ENCODE measurements at places on chromosomes 6 and 20.
A peak's percentile ranks its signal among the peaks of the same experiment; 100 is the strongest.

- DNase-seq, result no peak
These were observed 317.3 kb upstream of the CNR1 start for GRCh38 chr6:88483424-88483823.

GRCh38 chr6:169968541-169969270 is 217.3 kb downstream of the ERMARD start:
- DNase-seq, result no peak

GRCh38 chr6:125745281-125746018 is 4.0 kb upstream of the HEY2 start:
- DNase-seq, result no peak

- peak; percentile 36 for DNase-seq
These were observed 417 bp downstream of the NFATC2 start for GRCh38 chr20:51542033-51542570.

DNA sequence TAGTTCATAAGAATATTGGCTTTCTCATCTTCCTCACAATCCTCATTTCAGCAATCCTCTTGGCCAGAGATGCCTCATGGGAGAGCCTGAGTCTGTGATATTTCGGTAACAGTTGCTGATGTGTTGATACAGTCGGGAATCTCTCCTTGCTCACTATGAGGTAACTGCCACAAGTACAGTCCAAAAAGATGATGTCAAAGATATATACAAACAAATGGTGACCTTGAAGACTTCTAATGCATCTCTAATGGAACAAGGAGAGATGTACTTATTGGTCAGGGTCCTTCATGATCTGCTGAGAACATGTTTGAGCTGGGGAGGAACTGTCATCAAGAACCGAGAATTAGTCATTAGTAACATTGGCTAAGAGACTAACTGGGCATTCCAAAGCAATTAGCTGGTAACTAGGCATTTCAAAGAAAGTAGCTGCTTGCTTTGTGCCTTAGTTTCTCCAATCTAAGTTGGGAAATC is 56.1 kb downstream of the FILIP1 start:
- no peak for DNase-seq

GRCh38 chr20:32189123-32189410 is 18.5 kb downstream of the PLAGL2 start:
- no peak for DNase-seq

GRCh38 chr6:162875070-162875469 is 147.3 kb downstream of the PACRG start:
- no peak for DNase-seq

GRCh38 chr20:25408170-25408547 is 686 bp downstream of the GINS1 start:
- DNase-seq, result no peak

GRCh38 chr6:90301816-90302215 is 5.2 kb upstream of the BACH2 start:
- DNase-seq, result no peak

DNA sequence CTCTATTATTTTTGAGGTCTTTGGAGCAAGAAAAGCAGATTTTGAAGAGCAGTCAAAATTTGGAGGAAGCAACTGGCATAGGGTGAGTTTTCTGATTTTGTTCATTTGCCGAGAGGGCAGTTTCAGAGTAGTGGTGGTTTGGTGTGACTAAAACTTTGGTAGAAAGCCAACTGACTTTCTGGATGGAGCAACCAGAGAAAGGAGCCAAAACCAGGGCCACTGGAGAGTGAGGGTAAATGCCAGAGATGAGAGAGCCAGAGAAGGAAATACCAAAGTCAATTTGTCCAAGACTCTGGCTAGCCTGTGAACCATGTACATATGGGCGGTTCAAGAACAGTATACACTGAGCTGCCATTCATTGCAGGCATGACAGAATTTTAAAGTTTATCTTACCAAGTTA is 40.5 kb upstream of the ZBTB24 start:
- no peak for DNase-seq

GRCh38 chr6:71507183-71507582 is 218.6 kb downstream of the OGFRL1 start:
- no peak for DNase-seq

DNA sequence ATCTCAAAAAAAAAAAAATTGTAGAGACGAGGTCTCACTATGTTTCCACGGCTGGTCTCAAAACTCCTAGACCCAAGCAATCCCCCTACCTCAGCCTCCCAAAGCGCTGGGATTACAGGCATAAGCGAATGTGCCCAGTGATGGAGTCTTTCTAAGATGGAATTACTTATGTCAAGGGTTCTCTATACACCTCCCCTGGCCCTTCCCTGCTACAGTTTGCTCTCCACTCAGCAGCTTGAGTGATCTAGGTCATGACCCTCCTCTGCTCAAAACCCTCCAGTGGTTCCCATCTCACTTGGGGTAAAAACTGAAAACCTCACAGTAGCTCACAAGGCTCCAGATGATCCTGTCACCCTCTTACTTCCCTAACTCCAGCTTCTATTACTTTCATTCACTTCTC is 1.8 kb upstream of the DNPH1 start:
- DNase-seq, result no peak

DNA sequence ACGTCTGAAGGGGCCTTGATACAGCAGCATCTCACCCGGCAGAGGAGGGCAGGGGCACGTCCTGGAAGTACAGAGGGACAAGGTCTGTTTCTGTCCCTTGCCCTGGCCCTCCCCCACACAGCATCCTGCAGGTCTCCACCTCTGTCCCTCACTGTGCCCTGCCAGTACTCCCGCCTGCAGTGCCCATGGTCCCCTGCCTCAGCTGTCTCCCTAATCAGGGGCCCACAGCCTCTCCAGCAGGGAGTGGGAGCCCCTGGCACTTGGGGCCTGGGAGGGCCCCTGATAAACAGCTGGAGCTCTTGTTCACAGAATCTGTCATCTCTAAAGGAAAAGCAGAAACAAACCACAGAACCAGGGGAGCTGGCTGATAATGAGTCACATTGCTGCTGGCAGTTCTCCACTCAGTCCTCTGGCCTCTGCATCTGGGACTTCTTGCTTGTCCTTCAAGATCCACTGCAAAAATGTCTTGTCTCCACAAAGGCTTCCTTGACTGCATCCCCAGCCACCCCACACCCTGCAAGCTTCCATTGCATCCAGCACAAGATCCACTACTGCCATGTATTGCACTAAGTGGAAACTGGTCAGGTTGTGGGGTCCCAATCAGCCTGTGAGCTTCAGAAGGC is 33.2 kb upstream of the TAF8 start:
- DNase-seq, result no peak

DNA sequence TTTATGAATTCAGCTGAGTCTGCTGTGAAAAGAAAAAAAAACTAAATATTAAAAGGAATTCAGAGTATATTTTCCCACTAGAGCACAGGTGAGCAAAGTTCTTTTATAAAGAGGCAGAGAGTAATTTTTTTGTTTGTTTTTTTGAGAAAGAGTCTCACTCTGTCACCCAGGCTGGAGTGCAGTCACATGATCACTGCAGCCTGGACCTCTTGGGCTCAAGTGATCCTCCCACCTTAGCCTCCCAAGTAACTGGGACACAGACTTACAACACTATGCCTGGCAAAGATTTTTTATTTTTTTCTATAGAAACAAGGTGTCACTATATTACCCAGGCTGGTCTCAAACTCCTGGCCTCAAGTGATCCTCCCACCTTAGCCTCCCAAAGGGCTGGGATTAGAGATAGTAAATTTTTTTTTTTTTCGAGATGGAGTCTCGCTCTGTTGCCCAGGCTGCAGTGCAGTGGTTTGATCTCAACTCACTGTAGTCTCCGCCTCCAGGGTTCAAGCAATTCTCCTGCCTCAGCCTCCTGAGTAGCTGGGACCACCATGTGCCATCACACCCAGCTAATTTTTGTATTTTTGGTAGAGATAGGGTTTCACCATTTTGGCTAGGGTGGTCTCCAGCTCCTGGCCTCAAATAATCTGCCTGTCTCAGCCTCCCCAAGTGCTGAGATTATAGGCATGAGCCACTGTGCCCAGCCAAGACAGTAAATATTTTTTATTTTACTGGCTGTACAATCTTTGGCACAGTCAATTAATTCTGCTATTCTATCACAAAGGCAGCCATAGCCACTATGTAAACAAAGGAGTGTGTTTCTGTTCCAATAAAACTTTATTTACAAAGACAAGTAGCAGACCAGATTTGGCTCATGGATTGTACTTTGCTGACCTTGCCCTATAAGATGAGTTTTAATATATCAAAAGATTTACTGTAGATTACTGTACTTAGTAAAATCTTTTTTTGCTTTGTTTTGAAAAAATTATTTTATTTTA is 14.5 kb upstream of the B4GALT5 start:
- DNase-seq, result no peak

DNA sequence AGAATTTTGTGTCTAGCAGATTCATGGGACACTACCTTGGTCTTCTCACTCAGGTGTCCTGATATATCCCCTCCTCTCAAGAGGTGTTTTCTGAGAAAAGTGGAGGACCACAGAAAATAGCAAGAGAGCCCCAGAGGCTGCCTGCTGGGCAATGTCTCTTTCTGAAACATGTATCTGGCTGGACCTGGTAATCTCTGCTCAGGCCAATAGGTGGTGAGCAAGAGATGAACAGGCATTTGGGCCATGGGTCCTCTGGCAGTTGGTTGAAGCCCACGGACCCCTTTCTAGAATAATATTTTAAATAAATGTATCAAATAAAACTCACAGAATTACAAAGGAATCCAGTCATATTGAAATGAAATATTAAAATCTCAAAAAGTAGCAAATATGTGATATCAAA is 8.8 kb upstream of the THBD start:
- no peak for DNase-seq

DNA sequence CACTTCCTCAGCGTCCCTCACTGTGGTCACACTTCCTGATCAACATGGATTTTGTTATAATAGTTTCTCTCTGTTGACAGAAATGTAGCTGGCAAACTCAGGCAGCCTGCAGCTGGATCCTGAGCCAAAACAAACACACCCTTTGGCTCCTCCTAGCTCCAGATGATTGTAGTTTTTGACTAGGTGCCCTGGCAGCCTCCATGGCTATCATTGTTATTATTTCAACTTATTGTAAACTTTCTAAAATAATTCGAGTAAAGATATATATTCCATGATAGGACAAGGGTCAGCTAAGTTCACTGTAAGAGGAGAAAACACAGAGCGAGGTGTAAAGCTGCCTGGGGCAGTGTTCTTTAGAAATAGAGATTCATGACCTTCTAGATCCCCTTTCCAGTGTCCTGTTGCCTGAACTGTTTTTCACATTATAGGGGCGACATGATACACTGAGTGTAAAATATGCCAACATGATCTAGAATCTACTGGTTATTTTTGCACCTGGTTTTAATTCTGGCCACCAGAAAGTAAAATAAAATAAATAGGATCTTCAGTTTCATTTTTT is 98.2 kb upstream of the HDGFL1 start:
- DNase-seq, result no peak

GRCh38 chr6:162211777-162212176 is 515.8 kb downstream of the PRKN start:
- no peak for DNase-seq

DNA sequence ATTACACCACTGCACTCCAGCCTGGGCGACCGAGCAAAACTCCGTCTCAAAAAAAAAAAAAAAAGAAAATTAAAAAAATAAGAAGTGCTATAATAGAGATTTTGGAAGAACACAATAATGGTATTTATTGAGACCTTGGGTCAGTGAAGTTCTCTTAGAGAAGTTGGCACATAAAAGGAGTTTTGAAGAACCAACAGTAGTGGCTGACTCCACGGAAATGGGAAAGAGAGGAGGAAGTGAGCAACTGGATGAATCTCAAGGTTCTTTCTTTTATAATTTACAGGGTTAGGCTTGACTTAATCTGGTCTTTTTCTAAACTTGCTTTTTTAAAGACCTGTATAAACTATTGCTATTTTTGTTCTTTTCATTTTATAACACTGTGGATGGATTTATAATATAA is 52.8 kb downstream of the TOMM6 start:
- no peak for DNase-seq

DNA sequence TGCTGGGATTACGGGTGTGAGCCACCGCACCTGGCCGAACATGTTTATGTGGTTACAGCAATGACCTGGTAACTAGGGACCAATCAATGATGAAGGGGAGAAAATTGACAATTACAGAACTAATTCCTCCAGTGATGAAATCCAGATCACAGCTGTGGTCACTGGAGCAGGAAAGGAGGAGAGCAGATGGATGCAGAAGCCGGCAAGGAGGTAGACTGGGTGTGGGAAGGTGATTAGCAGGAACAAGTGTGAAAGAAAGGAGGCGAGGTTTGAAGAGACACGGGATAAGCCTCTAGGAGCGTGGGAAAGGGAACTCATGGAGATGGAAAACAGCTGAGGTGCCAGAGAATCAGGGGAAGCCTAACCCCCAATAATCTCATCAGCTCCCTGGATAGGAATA is 17.2 kb upstream of the SPAG4 start:
- no peak for DNase-seq

GRCh38 chr6:12957321-12958051 is 240.9 kb downstream of the PHACTR1 start:
- no peak for DNase-seq

DNA sequence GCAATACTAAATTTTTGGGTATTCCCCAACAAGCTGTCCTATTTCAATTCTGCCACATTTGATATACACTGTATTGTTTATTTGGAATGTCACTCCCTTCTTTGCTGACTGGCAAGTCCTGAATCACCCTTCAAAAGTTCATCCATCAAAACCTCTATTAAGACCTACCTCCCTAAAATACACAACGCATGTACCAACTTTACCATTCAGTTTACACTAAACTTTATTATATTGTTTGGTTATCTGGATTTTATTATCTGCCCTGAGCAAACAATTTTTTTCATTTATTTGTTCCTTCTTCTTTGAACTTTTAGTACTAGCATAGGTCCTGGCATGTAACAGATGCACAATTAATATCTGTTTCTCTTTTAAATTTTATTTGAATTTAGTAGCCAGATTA is 958.2 kb upstream of the ADGRB3 start:
- DNase-seq, result no peak

- no peak for DNase-seq
These were observed 51.7 kb downstream of the PDE10A start for GRCh38 chr6:165611294-165611693.

DNA sequence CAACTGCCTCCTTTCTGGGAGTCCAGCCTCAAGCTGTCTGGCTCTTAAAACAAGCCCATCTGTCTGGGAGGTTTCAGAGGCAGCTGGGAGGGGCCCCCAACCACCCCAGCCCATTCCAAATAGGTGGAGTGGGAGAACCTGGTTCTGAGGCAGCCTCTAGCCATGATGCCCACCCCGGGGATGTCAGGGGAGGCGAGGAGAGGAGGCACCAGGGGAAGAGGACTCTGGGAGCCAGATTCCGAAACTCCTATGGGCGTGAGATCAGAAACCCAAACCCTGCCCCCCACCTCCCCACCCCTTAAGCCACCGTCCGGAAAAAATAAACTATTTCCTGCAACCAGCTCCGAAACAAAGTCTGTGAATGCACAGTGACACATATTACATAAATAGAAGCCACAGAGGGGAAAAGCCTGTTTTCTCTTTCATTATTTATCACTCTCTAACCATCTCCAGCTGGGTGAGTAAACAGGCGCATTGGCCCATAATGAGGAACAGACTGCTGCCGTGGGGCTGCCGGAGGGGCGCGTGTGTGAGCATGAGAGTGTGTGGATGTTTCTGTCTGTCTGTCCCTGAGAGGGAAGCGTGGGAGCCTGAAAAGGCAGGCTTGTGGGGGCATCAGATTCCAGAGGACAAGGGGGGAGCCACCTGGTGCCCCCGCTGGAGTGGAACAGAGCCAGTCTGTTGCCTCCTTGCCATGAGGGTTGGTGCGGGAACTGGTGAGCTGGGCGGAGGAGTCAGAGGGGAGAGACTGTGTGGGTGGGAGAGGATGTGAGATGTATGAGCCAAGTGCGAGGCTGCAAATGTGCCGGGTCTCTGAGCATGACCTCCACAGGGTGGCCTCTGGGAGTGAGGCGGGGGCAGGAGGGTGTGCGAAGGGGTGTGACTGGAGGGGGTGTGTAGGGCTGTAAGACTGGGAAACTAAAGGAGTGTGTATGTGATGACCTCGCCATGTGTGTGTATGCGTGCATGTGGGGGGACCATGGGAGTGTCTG is 14.3 kb upstream of the FOXP4 start:
- DNase-seq, result peak; percentile 17

Data from T-helper 9 cell (primary cell).